ENCODE measurements at places on chromosomes 1 and 21.
A peak's percentile ranks its signal among the peaks of the same experiment; 100 is the strongest.

GRCh38 chr1:231493421-231494185 lies 34.9 kb upstream of the TSNAX start:
- no peak for DNase-seq

DNA sequence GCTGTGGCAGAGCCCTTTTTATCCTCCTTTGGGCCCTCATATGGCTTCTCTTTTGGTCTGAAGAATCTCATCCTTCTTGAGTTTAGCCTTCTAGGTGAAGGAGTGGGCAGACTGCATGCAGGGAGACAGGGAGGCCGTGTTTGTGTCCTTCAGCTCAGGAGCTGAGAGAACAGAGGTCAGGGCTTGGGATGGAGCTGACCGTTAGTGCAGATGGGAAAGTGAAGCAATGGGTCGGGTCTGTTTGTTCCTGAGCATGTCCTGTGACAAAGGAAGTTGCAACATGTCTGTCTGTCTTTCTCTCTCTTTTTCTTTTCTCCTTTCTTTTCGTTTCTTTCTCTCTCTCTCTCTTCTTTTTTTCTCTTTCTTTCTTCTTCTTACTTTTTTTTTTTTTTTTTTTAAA lies 14.9 kb downstream of the MAPKAPK2 start:
- DNase-seq = no peak

- DNase-seq = no peak
Measured at GRCh38 chr1:93743465-93743864, 61.8 kb upstream of the BCAR3 start.

- no peak for DNase-seq
Measured at GRCh38 chr1:114719424-114719787, 2.8 kb upstream of the NRAS start.

- DNase-seq = no peak
Measured at GRCh38 chr1:160371346-160371631, 4.4 kb downstream of the NHLH1 start.

DNA sequence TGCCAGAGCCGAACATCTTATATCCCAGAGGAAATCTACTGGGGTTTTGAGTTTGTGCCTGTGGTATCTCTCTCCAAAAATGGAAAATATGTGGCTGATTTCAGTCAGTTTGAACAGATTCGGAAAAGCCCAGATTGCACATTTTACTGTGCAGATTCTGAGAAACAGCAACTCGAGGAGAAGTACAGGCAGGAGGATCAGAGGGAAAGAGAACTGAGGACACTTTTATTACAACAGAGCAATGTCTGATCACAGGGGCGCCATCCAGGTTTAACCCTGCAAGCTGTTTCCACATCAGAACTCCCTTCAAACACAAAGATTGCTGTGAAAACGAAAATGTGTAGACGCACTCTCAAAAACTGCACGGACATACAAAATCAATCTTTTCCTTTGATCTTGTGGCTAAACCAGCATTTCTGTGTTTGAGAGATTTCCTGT lies 43.4 kb downstream of the KCNJ15 start:
- no peak for DNase-seq

DNA sequence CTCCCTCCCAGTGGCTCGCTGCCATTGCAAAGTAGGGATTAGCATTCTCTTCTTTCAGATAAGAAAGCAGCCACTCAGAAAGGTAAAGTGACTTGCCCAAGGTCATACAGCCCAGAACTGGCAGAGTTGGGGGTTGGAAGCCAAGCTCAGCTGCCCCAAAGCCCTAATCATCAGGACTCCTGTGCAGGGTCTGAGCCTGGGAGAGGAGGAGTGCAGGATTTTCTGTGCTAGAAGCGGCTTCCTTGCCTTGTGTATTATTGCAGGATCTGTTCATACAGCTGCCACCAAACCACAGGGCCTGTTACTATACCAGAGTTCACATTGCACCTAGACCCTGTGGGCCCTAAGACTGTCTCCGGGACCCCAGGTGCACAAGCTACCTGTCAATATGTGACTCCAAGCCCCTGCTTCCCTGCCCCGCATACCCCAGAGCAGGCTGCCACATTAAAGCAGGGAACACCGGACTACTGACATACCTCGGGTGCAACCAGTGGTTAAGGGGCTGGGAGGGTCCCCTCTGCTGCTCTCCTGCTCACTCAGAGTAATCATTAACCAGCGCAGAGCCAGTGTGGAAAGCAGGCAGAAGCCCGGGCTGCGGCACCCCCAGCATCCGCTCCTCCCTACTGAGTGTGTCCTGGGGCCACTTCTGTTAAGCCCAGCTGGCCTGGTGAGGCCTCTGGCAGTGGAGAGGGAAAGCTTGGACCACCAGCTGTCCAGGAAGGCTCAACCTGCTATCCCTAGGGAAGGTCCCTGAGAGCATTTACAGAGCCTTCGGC lies 15.8 kb downstream of the HSPG2 start:
- DNase-seq = no peak

GRCh38 chr1:40668769-40669525 lies 3.5 kb upstream of the RIMS3 start:
- DNase-seq = peak; percentile 60

GRCh38 chr21:41294548-41295231 lies 21.9 kb upstream of the FAM3B start:
- no peak for DNase-seq

DNA sequence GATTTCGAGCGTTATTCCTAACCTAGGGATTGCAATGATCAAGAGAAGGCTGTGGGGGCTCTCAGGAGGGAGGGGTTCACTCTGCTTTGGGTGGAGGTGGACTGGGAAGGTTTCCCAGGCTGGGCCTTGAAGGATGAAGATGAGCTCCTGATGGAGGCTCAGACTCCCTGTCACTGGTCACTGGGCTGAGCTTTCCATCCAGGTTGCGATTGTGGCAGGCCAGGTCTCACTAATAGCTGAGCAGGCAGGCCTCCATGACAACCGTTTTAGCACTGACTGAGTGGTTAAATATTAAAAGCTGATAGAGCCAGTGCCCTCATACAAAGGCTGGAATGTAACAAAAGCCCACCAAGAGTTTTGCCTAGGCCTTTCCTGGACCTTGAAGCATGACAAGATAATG lies 36.2 kb upstream of the EFCAB14 start:
- DNase-seq = no peak
